ENCODE measurements at places on chromosomes 4 and X. TPM values are rescaled to one million over a fixed set of nuclear protein-coding genes. Genes with fewer than 3 reads are reported as not detected.
A peak's percentile ranks its signal among the peaks of the same experiment; 100 is the strongest.

GRCh38 chrX:46218373-46218772 is 326.8 kb downstream of the ZNF674 start:
- DNase-seq: no peak

DNA sequence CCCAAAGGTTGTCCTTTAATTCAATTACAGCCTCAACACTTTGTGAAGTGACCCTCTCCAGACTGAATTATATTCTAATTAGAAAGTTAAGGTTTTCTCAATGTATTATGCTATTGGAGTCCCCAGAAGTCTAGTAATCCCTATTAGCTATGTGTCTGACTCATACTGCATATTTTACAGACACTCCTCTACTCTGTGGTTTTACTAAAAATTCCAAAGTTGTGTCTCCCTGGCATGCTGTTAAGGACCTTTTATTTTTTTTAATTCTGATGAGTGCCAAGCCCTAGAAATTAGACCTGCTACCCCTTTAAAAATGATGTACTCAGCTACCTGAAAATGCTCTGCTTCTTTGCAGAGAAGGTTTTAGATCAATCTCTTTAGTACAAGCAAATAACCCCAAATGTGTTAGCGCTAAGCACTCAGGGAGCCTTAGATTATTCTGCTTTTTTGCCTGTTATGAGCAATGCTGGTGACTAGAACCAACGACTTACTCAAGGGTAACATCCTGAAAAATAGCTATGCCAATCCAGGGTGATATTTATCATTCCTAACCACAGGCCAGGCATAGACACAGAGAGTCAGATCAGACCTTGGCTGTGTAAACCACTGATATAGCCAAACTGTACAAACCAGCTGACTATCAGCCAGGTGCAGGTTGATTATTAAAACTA is 26.1 kb upstream of the CXCL13 start:
- DNase-seq: no peak

DNA sequence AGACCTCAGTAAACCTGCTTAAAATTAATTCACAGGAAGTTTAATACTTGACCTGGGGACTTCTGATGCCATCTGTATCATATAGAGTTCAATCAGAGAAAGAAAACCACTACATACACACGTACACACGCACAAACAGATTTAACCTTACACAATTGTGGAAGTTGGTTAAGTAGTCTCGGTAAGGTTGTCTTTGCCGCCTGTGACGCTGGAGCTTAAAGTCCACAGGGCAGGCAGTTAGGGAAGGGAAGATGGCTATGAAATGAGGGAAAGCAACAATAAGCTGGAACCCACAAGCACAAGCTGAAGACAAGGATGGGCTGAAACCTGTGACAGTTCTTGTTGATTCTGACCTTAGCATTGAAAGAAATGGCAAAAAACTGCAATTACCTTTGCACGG is 41.7 kb upstream of the TSPAN7 start:
- no peak for DNase-seq

GRCh38 chrX:135327299-135327698 is 18.0 kb downstream of the ETDC start:
- no peak for DNase-seq

GRCh38 chr4:26866781-26867180 is 6.1 kb downstream of the STIM2 start:
- DNase-seq: no peak

DNA sequence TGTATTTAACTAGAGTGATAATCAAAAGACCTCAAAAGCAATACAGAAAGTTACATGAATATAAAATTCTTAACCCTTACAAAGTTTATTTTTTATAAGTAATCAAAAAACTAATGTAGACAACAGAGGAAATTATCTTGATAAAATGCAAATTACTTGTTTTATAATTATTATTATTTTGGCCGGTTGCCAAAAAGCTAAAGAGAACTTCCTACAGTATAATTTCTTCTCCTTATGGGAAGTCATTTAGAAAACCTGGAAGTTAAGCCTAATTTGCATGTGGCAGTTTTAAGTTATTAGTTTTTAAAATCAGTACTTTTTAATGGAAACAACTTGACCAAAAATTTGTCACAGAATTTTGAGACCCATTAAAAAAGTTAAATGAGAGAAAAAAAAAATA is 621.3 kb upstream of the PCDH10 start:
- no peak for DNase-seq

DNA sequence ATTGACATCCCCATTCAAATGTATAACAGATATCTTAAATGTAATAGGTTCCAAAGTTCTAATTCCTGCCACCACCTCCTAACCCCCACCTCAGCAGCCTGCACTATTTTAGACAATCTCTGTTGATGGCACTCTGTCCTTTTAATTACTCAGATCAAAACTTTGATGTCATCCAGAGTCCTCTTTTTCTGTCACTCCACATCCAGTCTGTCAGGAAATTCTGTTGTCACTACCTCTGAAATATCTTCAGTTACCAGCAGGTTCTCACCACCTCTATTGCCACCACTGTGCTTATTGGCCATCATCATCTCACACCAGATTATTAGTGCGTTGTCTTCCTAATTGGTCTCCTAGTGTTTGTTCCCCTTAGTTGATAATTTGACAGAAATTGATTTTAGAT is 76.2 kb downstream of the PTPN13 start:
- no peak for DNase-seq

DNA sequence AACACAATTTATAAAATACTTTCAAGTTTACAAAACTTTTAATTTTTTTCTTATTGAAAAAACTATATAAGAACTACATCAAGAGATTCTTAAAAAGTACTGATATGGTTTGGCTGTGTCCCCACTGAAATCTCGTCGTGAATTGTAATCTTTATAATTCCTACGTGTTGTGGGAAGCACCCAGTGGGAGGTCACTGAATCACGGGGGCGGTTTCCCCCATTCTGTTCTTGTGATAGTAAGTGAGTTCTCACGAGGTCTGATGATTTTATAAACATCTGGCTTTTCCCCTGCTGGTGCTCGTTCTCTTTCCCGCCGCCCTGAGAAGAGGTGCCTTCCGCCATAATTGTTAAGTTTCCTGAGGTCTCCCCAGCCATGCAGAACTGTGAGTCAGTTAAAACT is 88.5 kb downstream of the FRAS1 start:
- DNase-seq: no peak

GRCh38 chr4:3769642-3770184 is 3.5 kb downstream of the ADRA2C start:
- no peak for DNase-seq

GRCh38 chrX:32155044-32155638 is 1056.2 kb downstream of the DMD start:
- DNase-seq: no peak

- DNase-seq: no peak
Measured at GRCh38 chr4:90078440-90078839, 48.8 kb upstream of the CCSER1 start.

DNA sequence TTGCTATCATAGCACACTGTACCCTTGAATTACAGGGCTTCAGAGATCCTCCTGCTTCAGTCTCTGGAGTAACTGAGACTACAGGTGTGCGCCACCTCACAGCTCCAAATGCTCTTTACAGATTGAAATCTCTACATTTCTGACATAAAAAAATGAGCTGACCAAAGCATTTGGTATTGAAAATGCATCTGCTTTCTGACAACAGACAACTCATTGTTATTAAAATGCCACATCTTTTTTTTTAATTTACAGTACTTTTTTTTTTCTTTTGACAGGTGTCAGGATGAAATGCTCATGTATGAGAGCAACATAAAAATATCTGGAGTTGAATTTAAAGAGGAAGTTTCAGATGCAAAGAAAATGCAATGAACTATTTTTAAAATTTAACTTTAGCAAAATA is 764.5 kb downstream of the TRAM1L1 start:
- no peak for DNase-seq

- DNase-seq: no peak
Measured at GRCh38 chr4:91963486-91963885, 340.3 kb upstream of the GRID2 start.

DNA sequence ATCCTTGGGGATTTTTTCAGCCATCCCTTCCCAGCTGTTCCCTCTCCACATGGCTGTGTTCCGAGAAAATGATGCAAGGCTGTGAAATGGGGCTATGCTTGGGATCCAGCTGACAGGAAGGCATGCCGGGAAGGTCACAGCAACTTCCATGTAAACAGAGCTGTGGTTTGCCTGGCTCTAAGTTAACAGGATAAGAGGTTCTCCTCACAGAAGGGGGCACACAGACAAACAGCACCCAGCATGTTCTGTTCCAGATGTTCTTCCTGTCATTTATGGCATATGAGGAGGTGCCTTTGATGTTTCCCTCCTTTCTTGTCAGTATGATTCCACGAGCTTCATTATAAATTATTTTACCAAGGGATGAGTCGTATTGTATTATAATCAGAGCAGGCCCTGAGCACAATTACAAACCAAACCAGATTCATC is 220.7 kb downstream of the ANTXR2 start:
- DNase-seq: no peak

DNA sequence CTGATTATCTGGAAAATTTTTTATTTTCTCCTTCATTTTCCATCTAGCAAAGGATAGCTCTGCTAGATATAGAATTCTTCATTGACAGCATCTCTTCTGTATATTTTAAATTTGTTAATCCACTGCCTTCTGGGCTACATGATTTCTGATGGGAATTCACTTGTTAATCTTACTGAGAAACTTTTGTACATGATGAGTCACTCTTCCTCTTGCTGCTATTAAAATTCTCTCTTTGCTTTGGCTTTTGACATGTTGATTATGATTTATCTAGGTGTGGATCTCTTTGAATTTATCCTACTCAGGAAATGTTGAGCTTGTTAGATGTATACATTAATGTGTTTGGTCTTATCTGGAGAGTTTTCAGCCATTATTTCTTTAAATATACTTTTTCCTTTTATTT is 27.5 kb downstream of the OR13H1 start:
- no peak for DNase-seq

GRCh38 chr4:150495550-150495949 is 86.4 kb upstream of the MAB21L2 start:
- DNase-seq: no peak

- DNase-seq: no peak
Measured at GRCh38 chrX:134753718-134754008, 95.4 kb upstream of the PLAC1 start.

GRCh38 chr4:108762559-108763225 is at the start of gene ETNPPL:
Gene ETNPPL (minus strand): TSS chr4:108763053. CDS start chr4:108762898, 155 bp downstream.
- peak; percentile 51 for DNase-seq

- peak; percentile 56 for DNase-seq
Measured at GRCh38 chr4:165208221-165208652, 876 bp downstream of the KLHL2 start.

DNA sequence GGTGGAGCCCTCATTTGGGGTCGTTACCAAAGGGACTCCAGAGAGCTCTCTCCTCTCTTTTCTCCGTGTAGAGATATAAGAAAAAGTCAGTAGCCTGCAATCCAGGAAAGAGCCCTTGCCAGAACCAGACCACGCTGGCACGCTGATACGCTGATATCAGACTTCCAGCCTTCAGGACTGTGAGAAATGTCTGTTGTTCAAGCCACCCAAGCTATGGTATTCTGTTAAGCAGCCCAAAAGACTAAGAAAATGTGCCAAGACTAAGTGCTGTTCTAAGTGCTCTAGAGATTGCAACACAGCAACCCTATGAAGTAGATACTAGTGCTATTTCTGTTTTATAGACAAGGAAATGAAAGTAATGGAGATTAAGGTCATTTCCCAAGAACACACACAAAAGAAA is 205.7 kb downstream of the CAMK2D start:
- DNase-seq: no peak

- DNase-seq: no peak
Measured at GRCh38 chr4:116702949-116703348, 382.4 kb downstream of the TRAM1L1 start.

GRCh38 chr4:129550281-129550785 is 454.4 kb downstream of the C4orf33 start:
- no peak for DNase-seq

DNA sequence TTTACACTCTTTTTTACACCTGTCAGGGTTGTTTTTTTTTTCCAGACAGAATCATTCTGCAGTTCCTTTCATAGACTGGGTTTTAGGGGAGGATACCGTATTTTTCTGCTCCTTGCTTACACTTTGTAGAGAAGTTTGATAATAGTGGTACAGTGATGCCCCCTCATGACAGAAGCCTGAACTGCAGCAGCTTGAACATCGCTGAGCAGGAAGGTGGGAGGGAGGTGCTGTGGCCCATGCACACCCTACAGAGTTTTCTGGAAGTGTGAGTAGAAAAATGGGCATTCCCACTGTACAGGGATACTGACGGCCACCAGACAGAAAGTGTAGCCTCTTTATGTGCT is 54.5 kb downstream of the RAB40A start:
- DNase-seq: peak; percentile 87

DNA sequence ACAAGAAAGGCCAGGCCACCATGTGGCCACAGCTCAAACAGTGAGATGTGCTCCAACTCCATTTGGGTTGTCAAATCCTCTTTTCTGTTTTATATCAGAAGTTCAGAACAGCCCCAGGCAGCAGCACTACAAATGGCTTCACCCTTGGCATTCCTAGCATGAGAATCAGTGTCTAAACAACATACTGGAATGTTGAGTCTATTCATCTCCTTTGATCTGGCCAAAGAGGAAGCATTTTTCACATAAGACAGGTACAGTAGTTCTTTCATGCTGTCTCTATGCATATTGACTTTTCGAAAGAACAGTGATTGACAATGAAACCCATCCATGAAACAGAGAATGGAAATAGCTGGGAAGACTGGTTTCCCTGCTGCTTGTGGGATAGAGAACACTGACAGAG is 289.5 kb downstream of the USP46 start:
- DNase-seq: no peak

- no peak for DNase-seq
Measured at GRCh38 chr4:188266386-188266785, 127.1 kb downstream of the TRIML1 start.

DNA sequence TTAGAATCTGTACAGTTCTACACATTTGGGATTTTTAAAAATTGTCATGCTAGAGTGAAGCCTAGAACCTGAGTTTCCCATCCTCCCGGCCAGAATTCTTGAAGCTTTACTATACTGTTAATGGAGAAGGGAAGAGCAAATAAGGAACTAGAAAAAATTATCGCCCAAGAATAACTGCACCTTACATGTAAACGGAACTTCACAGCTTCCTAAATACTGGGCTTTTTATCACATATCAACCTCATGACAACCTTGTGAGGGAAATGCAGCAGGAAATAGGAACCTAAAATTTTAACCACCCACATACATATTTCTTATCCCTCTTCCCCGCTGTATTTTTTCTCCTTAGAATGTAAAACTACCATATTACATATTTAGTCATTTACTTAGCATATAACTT is 19.3 kb downstream of the ARHGEF9 start:
- no peak for DNase-seq

The SNCA gene
- not detected for total RNA-seq

The CSAG1 gene
- total RNA-seq: not detected

The AFAP1 gene
- total RNA-seq: 25.5 TPM

The SMIM31 gene
- total RNA-seq: not detected

The RAB40AL gene
- total RNA-seq: not detected

The OPN1MW3 gene
- total RNA-seq: not detected

The HDAC8 gene
- total RNA-seq: 17.8 TPM

The ZNF630 gene
- total RNA-seq: 1.7 TPM

The PPP4R3C gene
- not detected for total RNA-seq

The THOC2 gene
- 72.3 TPM for total RNA-seq

The GAGE12J gene
- total RNA-seq: not detected

The ARHGAP24 gene
- total RNA-seq: 0.22 TPM

The CDKN2AIP gene
- 26.6 TPM for total RNA-seq

The TKTL2 gene
- total RNA-seq: not detected

Data from activated CD8-positive, alpha-beta T cell treated with anti-CD3 and anti-CD28 coated beads for 36 hours (primary cell).